ENCODE measurements at places on chromosomes 5 and 9.

DNA sequence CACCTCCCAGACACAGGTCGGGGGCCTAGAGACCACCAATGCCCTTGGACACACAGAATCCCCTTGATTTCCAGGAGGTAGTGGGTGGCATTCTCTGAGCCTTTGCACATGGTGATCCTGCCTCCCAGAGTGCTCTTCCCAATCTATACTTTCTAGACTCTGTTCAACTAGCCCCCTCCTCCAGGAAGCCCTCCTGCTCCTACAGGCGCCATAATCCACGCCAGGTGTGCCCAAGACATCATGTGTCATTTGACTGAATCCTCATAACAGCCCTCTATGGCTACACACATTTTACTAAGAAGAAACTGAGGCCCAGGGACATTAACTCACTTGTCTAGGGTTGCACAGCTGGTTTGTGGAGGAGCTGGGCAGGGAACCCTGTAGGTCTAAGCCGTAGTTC is 7.1 kb downstream of the BBLN start:
- DNase-seq: no peak

DNA sequence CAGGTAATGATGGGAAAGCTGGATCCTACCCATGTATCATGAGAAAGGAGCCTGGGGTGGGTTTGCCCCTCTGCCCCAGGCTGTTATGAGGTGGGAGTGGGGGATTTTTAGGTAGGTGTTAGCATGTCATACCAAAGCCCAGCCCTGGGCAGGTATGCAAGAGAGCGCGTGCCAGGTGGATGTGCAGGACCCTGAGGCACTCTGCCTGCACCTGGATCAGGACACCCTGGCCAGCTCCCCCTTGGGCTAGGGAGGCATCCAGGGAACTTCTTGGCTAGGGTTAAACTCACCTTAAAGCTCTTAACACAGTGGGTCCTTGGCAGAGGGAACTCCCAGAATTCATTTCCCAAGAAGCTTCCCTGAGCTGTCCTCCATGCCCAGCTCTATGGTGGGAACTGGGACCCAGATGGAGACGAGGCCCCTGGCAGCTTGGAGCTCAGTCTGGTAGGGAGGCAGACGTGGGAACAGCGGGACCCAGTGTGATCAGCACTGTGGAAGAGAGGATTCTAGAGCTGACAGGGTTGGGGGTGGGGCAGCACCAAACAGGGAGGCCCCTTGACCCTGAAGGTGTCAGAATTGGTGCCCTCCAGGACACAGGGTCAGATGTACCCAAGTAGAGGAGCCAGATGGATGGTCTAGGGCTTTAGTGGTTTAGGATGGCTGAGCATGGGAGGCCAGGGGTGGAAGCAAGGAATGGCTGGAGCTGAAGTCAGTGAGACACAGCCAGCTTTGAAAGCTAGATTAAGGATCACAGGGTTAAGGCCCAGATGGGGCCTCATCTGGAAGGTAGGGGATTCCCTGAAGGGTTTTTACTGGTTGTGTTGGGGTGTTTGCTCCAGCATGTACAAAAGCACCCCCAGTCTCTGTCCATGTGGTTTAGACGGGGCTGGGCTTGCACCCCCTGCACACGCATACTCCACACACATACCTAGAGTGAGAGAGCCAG is 2.2 kb upstream of the PRR7 start:
- DNase-seq: no peak

GRCh38 chr9:3880851-3881250 is 355.1 kb upstream of the RFX3 start:
- DNase-seq: no peak

- no peak for DNase-seq
Measured at GRCh38 chr9:99678566-99678965, 143.1 kb upstream of the NR4A3 start.

GRCh38 chr9:137357166-137357565 is 55.1 kb upstream of the NRARP start:
- no peak for DNase-seq

GRCh38 chr9:95143591-95144561 is 173.6 kb downstream of the FANCC start:
- DNase-seq: no peak
